ENCODE measurements at places on chromosomes 5 and 9.

DNA sequence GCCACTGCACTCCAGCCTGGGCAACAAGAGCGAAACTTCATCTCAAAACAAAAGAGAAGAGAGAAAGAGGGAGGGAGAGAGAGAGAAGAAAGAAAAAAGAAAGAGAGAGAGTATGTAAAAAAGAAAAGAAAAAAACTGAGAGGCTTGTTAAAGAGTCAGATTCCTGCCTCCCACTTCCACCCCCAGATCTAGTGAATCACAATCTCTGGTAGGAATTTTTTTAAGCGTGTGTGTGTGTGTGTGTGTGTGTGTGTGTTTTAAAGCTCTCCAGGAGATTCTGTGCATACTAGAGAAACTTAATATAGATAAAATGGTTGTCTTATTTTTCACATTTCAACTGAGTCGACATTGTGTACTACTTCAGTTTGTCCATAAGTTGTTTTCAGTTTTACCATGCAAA lies 32.0 kb downstream of the SAR1B start:
- DNase-seq, result no peak

GRCh38 chr5:39379693-39380092 lies 15.4 kb upstream of the C9 start:
- no peak for DNase-seq

DNA sequence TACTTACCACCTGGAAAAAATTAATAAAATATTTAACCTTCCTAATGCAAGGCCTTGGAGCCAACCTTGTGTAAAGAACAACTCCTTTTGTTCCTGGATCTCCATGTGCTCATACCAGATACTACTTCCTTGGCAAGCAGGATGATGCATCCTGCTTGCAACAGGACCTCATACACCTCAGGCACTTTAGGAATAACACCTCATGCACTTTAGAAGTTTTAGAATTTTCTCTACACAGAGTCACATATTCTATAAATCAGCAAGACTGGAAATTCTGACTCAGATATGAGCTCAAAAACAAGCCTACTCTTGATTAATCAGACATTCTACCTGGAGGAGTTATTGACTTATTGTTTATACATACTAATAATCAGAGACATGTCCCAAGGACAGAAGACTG lies 209.6 kb upstream of the CDH10 start:
- DNase-seq, result no peak

GRCh38 chr9:90458485-90458884 lies 184.1 kb downstream of the DIRAS2 start:
- DNase-seq, result no peak

GRCh38 chr5:112418659-112419163 lies 366 bp downstream of the EPB41L4A start:
- DNase-seq, result no peak

- no peak for DNase-seq
Observed at GRCh38 chr5:147170603-147171002, 64.2 kb upstream of the STK32A start.

DNA sequence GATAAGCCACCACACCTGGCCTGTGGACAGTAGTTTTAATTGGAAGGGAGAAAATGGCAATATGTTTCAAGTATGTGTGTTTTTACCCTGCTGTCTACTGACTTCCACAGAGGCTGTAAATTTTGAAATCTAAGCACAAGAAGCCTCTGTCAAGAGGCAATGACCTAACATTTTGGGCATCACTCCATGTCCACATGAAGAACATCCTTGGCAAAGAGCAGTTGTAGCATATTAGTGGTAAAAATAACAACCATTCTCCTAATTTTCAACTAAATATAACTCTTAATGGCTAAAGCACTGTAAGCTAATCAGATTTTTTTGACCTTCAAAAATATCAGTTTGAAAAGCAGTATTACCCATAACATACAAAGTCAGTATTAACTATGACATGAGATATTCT lies 100.3 kb upstream of the APC start:
- no peak for DNase-seq

GRCh38 chr9:14674630-14675029 lies 18.6 kb downstream of the ZDHHC21 start:
- no peak for DNase-seq

- DNase-seq, result no peak
Observed at GRCh38 chr5:82794876-82795275, 282.3 kb downstream of the TMEM167A start.

DNA sequence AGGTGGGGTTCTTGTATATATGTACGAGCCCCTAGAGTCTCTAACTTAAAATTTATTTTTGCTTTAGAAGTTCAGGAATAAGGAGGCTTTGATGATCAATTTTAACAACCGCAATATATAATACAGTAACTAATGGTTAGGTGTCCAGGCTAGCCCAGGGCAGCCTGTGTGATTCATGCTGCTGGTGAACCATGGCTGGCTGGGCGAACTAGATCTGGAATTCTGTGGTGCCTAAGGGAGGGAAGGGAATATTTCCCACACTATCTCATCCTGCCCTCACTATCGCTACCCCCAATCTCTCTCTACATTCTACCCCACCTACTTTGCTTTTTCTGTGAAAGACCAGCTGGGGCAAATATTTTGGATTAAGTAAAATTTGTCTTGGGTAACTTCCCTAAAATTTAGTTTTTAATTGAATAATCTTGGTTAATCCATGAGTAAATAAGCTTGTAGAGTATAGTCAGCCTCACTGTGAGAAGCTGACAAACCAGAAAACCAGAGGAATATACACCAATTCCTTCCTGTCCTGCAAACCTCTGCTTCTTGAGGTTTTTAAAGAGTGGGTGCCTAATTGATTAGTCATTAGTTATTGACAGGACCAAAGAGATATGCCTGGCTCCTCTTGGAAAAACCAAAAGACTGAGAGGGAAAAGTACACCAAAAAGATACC lies 115.1 kb upstream of the CCDC152 start:
- no peak for DNase-seq

DNA sequence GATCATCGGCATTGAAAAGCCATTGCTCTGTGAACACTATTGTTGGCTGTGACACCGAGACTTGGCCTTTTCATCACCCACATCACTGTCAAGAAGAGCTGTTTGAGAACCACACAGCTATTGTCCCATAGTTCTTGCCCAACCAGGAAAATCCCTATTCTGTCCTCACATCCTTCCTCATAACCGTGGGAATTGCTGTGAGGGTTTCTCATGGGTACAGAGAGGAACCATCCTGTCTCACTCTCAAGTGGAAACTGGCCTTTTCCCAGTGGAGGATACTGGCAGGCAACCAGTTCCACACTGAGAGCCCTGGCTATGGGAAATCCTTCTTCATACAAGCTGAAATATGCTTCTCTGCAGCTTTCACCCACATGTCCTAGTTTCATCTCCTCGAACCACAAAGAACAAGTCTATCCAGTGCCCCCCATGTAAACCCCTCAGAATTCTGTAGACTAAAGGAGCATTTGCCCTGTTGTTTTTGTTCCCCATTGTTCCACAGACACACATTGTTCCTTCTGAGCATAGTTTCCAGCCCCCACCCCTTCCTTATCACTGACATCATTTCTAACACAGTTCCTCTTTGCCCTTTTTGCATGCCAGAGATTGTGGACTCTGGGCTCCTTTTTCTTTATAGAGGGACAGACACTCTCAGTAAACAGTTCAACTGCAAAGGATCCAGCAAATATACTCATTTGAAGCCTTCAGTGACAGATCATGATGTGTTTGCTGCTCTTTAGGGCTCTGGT lies 57.8 kb upstream of the C5orf46 start:
- no peak for DNase-seq

- no peak for DNase-seq
Observed at GRCh38 chr9:120970244-120970643, 43.6 kb upstream of the TRAF1 start.

GRCh38 chr9:120862452-120862851 lies 14.5 kb downstream of the PHF19 start:
- no peak for DNase-seq

DNA sequence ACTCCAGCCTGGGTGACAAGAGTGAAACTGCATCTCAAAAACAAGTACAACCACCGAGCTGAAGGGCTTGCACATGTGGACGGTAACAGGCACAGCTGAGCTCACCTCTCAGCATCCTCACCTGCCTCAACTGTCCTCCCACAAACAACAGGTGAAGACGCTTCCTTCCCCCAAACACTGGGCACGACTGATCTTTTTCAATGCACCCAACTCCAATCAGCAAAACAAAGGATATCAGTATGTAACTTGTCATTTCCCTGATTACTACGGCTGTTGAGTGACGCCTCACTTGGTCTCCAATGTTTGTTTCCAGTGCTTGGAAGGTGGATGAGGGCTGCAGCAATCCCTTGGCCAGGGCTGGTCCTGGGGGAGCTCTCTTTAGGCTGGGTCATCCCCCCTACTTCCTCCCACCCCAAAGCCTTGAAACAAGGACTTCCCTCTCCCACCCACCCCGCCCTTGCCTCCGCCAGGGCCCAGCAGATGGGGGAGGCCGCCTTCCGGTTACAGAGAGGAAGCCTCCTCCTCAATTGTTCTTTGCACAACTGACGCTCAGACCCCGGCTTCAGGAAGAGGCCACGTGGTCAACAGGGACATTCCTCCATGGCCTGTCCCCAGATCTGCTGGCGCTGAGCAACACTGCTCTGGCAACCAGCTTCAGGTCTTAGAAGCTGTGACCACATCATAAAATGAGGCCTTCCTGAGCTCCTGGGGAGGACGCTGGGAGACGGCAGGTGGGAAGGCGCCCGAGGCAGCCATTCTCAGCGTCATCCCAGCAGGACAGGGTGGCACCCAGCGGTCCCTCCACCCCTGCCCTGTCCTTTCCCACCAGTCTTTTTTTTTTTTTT lies 5.9 kb downstream of the FAM78A start:
- DNase-seq, result peak; percentile 67

DNA sequence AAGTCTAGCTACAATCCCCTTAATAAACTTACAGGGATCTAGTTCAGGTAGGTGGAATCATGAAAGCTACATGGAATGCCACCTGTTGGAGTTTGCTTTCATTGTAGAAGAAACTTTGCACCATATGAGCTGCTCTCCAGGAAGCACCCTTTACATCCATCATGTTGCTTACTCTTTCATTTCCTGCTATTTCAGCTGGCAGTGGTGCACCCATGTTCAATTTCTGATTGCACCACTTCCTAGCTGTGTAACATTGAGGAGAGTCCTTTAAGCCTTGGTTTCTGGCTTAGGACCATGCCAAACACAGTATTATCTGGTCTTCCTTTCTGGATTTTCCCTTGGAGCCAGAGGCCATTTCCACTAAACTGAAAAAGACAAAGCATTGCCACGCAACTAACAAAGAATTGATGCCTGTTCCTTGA lies 123.3 kb upstream of the SLC12A2 start:
- no peak for DNase-seq

GRCh38 chr5:41256400-41256799 lies 43.1 kb upstream of the C6 start:
- DNase-seq, result no peak

- DNase-seq, result no peak
Observed at GRCh38 chr5:78495800-78496199, 135.4 kb downstream of the SCAMP1 start.

DNA sequence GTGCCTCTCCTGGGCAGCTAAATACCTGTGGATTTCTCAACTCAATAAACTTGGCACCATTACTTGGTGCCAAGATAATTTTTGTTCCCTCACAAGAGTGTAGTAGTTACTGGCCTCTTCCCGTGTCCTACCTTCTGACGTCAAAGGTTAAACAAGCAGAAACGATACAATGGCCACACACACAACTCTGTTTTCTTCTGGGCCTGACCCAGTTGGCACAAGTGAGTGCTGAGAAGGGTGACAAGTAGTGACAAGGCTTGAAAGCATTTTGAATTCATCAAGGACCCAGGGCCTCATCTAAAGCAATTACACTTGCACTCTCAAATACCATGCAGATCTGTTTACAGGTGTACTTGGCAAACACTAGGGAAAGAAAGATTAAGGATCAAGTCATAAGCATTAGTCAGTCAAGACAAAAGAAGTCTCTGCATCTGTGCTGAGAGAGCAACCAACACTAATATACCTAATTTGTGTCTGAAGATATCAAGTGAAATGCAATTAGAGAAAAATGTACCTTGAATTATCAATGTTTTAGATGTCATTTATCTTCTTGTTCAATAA lies 30.8 kb downstream of the RASEF start:
- DNase-seq, result no peak

DNA sequence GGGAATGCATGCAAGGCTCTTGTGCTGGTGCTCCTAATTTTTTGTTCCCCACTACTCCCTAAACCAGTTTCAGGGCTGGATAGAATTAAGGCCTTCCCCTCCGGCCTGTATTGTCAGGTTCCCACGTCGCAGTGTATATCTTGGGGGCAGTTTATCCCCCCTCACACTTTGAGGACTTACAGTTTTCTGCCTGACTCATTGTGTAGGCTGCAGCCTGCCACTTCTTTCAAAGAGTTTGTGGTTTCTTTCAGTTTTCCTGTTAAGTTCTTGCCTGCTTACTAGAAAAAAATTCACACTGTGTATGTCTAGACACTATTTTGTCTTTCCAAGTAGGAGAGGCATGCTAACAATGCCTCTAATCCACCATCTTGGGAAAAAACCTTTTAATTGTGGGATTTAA lies 28.4 kb upstream of the BTNL3 start:
- DNase-seq, result no peak

DNA sequence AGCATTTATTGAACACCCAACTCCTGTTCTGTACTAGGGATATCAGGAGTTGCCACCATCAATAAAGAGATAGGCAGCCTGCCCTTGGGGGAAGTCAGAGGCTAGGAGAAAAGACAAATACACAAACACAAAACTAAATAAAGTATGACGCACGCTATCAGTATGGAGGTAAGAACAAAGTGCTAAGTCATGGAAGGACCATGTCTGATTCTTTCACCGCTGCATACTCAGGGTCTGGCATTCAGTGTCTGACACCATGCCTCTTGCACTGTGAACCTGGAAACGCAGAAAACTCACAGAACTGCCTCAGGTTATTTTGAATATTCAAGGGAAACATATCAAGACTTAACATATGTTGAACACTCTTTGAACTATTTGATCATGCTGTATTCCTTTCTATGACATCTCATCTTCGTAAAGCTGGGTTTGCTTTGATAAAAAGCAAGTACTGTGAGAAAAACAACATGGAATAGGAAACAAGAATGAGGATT lies 65.3 kb downstream of the ADAMTSL1 start:
- no peak for DNase-seq

GRCh38 chr5:180642181-180642775 lies 7.1 kb downstream of the FLT4 start:
- no peak for DNase-seq

GRCh38 chr5:135426102-135427082 lies 20.8 kb downstream of the DCANP1 start:
- DNase-seq, result peak; percentile 66

GRCh38 chr9:104747245-104747564 lies 278 bp upstream of the NIPSNAP3A start:
- DNase-seq, result no peak

DNA sequence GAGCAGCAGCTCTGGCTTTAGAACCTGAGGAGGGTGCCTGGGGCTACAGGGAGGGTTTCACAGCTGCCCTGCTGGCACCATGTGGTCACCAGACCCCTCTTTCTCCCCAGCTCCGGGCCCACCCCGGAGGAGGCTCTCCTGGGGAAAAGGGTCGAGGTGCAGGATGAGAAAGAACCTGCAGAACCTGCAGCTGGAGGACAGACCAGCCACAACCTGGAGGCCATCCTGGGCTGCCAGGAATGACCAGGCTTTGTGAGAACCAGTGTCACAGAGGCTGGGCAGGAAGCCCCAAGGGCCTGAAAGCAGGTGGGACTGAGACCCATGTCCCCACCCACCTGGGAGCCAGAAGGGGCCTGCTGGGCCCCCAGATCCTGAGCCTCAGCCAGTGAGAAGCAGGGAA lies 23.0 kb downstream of the SEMA4D start:
- DNase-seq, result no peak

All from germinal center (tissue), 1 donor.